ENCODE measurements at places on chromosomes 2 and 18.

DNA sequence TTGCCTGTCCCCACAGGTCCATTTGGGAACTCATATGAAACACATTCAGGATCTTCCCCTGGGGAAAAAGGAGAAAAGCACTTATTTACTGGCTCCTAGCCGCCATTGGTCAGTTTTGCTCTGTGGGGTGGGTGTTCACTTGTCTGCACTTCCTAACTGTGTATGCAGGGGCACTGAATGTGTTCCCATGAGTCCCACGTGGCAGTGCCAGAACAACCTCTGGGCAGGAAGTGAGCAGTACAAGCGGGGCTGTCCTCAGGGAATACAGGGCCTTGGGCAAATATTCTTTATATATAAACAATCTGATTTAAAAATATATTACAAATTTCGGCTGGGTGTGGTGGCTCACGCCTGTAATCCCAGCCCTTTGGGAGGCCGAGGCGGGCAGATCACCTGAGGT, 21.8 kb upstream of the CTIF start:
- H3K27me3 ChIP-seq = peaks cover under 1% of the 10 kb centered on the region
- H3K4me1 ChIP-seq = peaks cover 7% of the 10 kb centered on the region
- H3K4me3 ChIP-seq = no peak overlapping the region
- DNase-seq = no peak

- no peaks in the 10 kb centered on the region for H3K27me3 ChIP-seq
- no peak for DNase-seq
- H3K4me1 ChIP-seq = peaks cover 3% of the 10 kb centered on the region
- H3K36me3 ChIP-seq = no peaks in the 10 kb centered on the region
- H3K27ac ChIP-seq = no peak overlapping the region
Measured at GRCh38 chr2:180662941-180663471, 317.4 kb upstream of the UBE2E3 start.

DNA sequence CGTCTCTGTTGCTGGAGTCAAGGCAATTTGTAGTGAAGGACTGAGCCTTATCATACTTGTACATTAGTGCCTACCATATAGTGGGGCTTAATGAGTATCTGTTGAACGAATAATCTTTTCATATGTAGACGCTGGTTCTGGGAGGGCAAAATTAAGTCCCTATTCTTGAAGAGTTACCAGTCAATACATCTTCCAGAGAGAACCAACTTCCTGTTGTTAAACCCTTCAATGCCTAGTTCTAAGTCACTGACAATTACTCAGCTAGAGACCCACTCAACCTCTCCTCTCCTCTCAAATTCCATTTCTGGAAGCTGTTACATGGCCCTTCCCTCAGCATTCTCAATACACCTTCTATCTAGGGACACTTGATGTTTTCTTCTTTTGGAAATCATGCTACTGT, 1.1 kb upstream of the MOB4 start:
- H3K27ac ChIP-seq = peak overlapping the region; percentile 99
- H3K4me1 ChIP-seq = peaks cover 15% of the 10 kb centered on the region
- peaks cover 9% of the 10 kb centered on the region for H3K36me3 ChIP-seq
- peak overlapping the region; percentile 88 for H3K4me3 ChIP-seq
- H3K27me3 ChIP-seq = no peaks in the 10 kb centered on the region

DNA sequence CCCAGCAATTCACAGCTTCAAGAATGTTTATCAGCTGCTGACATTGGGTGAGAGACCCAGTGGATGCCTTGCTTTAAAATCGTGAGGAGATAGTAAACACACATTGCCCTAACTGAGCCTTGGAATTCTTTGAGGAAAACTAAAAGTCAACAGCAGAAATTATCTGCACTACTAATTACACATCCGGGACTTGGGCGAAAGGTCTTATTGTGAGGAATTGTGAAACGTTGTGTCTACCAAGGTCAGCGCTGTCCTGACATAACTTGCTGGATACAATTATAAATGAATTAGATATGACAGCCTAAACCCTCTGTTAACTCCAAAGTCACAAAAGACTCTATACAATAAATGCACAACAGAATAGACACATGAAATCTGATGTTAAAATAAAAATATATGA, 121.4 kb downstream of the ST6GAL2 start:
- H3K4me3 ChIP-seq = no peak overlapping the region
- no peaks in the 10 kb centered on the region for H3K27me3 ChIP-seq
- no peaks in the 10 kb centered on the region for H3K36me3 ChIP-seq
- no peak overlapping the region for H3K27ac ChIP-seq
- H3K4me1 ChIP-seq = peaks cover 11% of the 10 kb centered on the region

GRCh38 chr2:219274361-219274921, 4.7 kb upstream of the DNAJB2 start:
- H3K27me3 ChIP-seq = peaks cover 19% of the 10 kb centered on the region
- peak overlapping the region; percentile 51 for H3K27ac ChIP-seq

All from progenitor cell of endocrine pancreas (in vitro differentiated cells).